ENCODE measurements at places on chromosomes 11 and 22.

DNA sequence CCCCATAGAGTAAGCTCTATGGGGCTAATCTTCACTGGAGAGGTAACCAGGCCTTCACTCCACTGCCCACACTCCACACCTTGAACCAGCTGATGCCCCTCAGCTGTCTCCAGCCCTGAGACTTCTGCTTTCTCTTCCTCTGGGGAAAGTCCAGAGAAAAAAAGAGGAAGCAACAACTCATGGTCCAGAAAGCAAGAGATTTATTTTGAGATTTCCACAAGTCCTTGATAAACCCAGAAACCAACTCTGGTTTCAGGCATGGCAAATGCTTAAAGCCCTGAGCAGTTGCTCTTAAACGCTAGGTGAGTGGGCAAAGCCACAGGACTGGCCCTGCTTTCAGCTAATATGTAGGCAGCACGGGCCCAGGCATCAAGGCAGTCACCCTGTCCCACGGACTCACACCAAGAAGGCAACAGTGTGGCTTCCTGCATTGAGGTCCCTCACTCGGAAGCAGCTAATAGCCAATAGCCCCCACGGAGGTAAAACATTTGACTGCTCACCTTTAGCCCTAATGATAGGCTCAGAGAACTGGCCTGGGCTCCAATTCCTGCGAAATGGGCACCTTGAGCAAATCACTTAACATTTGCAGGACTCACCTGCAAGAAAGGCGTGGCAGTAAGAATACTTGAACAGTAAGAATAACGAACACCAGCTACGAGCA lies 4.3 kb downstream of the CYB561A3 start:
- no peak for DNase-seq

DNA sequence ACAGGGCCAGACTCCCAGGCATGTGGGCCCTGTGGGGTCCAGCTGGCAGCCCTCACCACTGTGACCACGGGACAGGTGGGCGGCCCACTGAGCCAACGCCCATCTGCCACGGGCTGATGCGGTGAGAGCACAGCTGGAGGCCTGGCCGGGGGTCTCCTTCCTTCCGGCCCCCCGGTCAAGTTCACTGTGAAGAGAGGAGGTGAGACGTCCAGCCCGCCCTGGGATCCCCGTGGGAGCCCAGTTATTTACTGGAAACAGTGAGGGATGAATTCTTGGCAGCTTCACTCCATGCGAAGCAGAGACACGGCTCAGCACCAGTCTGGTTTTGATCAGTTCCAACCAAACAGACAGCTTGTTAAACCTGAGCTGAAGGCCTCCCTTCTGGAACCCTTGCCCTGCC lies 38.7 kb downstream of the WNT11 start:
- DNase-seq: no peak

DNA sequence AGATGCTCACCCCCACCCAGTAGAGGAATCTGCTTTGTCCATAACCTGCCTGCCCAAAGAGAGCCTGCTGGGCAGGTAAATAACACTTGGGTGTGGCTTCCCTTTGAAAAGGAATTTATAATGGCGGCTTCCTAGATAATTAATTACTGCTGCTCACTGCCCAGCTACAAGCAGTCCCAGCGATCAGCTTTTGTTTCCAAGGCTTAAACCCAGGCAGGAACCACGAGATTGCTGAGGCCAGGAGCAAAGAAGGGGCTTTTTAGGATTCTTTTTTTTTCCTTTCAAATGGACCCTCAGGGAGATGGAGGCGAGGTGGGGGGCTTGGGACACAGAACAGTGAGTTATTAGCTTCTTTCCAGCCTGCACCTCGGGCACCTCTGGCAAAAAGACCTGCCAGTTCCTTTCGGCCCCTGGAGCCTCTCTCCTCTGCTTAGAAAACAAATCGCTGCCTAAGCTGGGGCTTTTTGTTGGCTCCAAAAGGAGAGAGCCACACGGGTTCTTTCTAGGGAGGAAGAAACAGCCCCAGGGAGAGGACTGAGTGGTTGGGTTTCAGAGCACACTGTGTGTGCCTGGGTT lies 107.2 kb downstream of the TSPAN18 start:
- DNase-seq: no peak

GRCh38 chr11:698493-699115 lies 3.0 kb downstream of the TMEM80 start:
- no peak for DNase-seq

GRCh38 chr11:91394073-91394726 lies 830.4 kb upstream of the FAT3 start:
- no peak for DNase-seq

GRCh38 chr11:62560566-62561103 lies 13.1 kb downstream of the EEF1G start:
- DNase-seq: no peak

- DNase-seq: no peak
Measured at GRCh38 chr22:22138915-22139314, 105.7 kb upstream of the VPREB1 start.

DNA sequence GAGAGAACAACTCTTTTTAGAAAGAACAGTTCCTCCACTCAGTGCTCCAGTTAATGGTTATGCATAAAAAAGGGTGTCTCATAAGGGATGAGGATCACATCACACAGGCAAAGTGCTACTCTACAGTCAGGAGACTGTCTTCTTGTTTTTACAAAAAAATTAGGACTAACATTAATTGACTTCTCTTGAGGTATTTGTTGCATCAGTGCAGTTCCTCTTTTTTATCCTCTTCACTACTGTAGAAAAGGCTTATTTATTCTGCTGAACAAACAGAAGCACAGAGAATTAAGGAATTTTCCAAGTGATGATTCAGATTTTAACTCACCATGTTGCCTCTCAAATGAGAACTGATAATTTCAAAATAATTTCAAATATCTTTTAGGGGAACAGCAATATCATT lies 1.9 kb downstream of the MMP8 start:
- no peak for DNase-seq

DNA sequence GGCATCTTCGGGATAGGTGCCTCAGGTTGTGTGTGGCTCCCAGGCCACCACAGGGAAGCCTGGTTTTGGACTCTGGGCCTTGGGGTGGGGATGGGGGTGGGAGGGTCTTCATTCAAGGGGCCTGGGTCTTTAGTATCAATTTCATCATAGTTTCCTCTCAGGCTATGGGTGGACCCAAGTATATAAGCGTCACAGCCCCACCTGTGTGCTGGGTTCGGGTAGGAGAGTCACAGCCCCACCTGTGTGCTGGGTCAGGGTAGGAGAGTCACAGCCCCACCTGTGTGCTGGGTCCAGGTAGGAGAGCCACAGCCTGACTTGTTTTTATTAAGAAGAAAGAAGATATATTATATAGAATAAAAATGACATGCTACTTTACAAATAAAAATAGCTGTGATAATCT lies 422.1 kb downstream of the BRD1 start:
- no peak for DNase-seq

GRCh38 chr22:17369439-17370025 lies at the start of gene CECR2:
Gene CECR2 (plus strand): TSS chr22:17369460. CDS start chr22:17369784, 324 bp downstream.
- no peak for DNase-seq

DNA sequence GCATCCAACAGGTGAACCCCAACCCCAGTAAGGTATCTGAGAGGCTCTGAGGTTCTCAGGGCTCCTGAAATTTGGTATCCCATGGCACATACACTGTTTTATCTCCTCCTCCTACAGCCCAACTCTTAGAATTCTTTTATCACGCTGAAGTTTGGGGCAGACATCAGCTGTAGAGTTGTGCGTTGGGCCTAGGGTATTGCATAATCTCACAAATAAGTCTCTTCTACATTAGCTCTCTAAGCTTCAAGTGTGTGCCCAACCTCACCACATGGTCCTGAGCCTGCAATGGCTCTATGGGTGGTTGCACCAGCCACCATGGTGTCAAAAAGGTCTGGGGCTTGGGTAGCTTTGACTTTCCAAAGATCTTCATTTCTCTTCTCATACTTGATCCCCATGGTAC lies 603.0 kb downstream of the BUD13 start:
- no peak for DNase-seq

GRCh38 chr22:31583861-31584485 lies 78.0 kb downstream of the PISD start:
- DNase-seq: no peak

GRCh38 chr11:122398167-122398566 lies 257.4 kb upstream of the UBASH3B start:
- no peak for DNase-seq

DNA sequence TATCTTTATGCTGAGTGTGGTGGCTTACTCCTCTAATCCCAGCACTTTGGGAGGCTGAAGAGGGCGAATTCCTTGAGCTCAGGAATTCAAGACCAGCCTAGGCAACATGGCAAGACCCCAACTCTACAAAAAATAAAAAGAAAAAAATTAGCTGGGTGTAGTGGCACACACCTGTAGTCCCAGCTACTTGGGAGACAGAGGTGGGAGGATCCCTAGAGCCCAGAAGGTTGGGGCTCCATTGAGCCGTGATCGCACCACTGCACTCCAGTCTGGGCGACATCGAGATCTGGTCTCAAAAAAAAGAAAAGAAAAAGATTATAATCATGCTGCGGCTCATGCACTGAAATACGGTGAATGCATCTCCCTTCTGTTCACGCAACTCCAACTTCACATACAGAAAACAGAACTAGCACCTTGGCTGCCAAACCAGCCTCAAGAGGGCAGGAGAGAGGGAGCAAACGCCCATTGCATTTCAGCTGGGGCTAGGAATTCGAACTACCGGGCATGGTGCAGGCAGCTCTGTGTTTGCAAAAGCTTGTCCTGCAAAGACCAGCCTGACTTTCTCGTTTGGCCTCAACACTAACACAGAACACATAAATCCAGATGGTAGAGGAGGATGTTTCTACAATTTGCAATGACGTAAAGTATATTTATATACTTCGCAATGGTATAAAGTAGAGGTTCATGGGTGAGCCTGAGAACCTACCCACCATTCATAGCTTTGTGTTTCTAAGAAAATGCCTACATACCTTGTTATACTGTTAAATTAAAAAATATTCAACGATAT lies 6.3 kb upstream of the SYNGR1 start:
- DNase-seq: no peak

DNA sequence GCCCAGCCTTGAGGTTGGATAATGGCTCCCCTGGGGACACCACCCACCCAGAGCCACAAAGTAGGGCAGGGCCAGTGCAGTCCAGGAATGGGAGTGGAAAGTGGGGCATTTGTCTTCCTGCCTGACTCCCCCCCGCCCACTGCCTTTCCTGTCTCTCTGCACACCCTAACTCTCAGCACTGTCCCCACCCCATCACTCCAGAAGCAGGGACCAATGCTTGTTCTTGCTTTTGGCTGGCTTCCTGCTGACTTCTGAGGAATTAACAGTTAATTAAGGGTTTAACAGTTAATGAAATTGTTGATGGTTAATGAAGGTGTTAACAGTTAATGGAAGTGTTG lies 4.7 kb downstream of the PITPNM1 start:
- no peak for DNase-seq

- no peak for DNase-seq
Measured at GRCh38 chr22:33919391-33920196, 682 bp downstream of the LARGE1 start.

DNA sequence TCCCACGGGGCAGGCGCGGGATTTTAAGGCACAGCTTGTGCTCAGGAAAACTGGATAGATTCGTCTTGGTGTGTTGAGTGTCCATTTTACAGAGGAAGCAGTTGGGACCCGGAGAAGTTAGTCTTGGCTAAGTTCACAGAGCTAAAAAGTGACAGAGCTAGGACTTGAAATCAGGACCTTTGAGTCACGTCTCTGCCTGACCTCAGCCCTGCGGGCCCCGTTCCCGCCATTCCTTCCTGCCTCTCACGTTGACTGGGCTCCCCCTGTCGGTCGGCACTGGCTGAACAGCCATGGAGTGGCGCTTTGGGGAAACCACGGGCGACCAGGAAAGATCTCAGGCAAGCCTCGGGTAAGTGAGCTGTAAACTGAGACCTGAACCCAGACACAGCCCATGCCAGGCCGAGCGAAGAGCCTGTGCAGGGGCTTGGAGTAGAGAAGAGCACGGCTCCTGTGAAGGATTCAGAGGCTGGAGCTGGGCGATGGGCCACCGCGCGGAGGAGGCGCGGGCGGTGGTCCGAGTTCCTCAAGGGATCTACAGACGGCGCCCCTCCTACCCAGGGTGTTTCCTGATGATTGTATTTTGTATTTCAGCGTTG lies 54.1 kb downstream of the WNT11 start:
- DNase-seq: no peak

DNA sequence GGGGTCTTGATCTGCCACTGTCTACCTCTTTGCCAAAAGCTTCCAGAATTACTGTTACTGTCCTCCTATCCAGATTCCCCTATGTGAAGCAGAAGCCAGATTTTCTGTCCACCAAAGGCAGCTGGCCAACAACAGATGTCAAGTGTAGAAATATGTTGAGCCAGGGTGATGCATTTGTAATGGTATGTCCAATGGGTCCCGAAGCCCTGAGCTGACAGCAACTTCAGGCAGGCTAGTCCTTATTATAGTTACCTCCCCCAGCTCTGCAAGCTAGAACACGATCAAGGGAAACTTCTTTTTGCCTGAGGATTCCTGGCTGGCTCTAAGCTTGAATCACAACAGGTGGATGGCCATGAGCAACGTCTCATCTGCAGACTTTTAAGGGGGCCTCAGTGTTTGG lies 10.2 kb downstream of the PAMR1 start:
- DNase-seq: no peak

DNA sequence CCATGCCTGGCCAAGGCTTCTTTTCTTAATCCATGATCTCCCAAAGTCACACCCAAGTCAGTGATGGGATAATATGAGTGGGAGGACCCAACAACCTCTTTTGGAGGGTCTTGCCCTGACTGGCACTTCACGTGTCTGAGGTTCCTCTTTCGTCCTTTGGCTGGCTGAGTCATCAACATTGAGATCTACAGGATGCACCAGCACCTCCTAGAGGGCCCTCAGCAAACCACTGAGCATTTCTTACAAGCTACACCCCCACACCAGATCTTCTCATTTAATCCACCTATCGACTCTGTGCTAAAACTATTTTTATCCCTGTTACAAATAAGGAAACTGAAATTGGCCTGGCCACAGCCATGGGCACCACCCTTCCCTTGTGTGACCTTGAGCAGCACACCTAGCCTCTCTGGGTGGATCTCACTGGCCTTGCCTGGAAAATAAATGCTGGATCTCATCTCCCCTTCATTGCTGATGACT lies 63.4 kb downstream of the FLI1 start:
- no peak for DNase-seq

GRCh38 chr11:119416606-119417580 lies 6.1 kb downstream of the THY1 start:
- no peak for DNase-seq

- no peak for DNase-seq
Measured at GRCh38 chr11:55942785-55943392, 6.7 kb upstream of the OR5I1 start.

- DNase-seq: no peak
Measured at GRCh38 chr11:35579557-35580396, 38.5 kb upstream of the FJX1 start.

DNA sequence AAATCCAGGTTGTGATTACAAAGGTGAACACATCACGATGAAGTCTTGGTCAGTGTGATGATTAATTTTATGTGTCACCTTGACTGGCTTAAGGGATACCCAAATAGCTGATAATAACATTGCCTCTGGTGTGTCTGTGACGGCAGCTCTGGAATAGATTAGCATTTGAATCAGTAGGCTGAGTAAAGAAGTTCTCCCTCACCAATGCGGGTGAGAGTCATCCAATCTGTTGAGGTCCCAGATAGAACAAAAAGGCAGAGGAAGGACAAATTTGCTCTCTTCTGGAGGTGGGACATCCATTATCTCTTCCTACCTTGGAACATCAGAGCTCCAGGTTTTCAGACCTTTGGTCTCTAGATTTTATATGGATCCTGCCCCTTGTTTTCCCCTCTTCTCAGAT lies 856.2 kb upstream of the CCDC90B start:
- DNase-seq: no peak
